CD4-positive, alpha-beta memory T cell (primary cell): ENCODE measurements at places on chromosomes 1 and 21. TPM values are rescaled to one million over a fixed set of nuclear protein-coding genes. Genes with fewer than 3 reads are reported as not detected.

THEMIS2 gene
- total RNA-seq = 60.5 TPM

CLCA4 gene
- total RNA-seq = not detected

CASZ1 gene
- total RNA-seq = 7.5 TPM

ANGPTL3 gene
- total RNA-seq = not detected

OR2T11 gene
- not detected for total RNA-seq
